Stomach (tissue), 19 donors: ENCODE measurements at places on chromosomes 7 and 10. TPM values are rescaled to one million over a fixed set of nuclear protein-coding genes. Genes with fewer than 3 reads are reported as not detected.
A peak's percentile ranks its signal among the peaks of the same experiment; 100 is the strongest.

Gene OPALIN
- total RNA-seq, result not detected

- no peak for DNase-seq
Measured at GRCh38 chr10:91976317-91977051, 52.9 kb downstream of the BTAF1 start.

GRCh38 chr7:116361767-116362166, 137.8 kb upstream of the CAV2 start:
- DNase-seq, result peak; percentile 33

DNA sequence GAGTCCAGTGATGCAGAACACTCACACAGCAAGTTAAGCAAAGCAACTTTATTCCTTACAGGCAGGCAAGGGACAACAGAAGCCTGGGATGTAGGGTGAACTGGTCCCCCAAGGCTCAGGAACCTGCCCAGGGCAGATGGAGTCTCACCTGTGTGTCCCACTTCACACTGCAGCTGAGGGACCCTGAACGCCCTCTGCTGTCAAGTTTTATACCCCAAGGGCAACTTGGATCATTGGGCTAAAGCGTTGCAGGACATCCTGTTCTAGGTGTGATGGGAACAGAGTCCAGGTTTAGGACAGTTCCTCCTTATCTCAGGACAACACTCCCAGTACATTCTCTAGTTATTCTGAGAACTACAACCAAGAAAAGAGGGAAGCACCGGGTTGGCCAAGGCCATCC, 49.5 kb upstream of the ZNF746 start:
- DNase-seq, result no peak

GRCh38 chr7:5429857-5430611, 6.4 kb upstream of the TNRC18 start:
- peak; percentile 84 for DNase-seq

DNA sequence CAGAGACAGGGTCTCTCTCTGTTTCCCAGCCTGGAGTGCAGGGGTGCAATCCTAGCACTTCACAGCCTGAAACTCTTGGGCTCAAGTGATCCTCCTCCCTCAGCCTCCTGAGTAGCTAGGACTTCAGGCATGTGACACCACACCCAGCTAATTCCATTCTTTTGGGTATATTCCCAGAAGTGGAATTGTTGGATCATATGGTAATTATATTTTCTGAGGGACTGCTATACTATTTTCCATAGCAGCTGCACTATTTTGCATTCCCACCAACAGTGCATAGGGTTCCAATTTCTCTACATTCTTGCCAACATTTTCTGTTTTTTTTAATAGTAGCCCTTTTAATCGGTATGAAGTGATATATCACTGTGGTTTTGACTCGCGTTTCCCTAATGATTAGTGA, 30.0 kb upstream of the RAB11FIP2 start:
- DNase-seq, result peak; percentile 3

- no peak for DNase-seq
Measured at GRCh38 chr10:90879062-90879461, 7.3 kb downstream of the RPP30 start.

DNA sequence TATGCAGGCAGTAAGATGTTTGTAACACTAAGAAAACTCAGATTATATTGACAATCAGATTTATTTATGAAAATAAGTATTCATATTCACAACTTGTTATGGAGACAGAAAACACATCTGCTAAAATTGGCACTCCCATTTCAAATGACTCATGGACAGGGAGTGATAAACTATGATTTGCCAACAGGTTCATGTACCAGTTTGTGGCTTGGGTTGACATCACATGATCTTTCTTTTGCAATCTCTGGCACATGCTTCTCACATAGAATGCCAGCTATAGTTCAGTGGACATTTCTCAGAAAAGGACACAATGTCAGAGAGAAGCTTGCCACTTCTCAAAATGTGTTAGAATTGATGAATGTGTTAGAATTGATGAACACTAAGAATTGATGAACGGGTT, 663.2 kb upstream of the ANKRD30A start:
- no peak for DNase-seq

DNA sequence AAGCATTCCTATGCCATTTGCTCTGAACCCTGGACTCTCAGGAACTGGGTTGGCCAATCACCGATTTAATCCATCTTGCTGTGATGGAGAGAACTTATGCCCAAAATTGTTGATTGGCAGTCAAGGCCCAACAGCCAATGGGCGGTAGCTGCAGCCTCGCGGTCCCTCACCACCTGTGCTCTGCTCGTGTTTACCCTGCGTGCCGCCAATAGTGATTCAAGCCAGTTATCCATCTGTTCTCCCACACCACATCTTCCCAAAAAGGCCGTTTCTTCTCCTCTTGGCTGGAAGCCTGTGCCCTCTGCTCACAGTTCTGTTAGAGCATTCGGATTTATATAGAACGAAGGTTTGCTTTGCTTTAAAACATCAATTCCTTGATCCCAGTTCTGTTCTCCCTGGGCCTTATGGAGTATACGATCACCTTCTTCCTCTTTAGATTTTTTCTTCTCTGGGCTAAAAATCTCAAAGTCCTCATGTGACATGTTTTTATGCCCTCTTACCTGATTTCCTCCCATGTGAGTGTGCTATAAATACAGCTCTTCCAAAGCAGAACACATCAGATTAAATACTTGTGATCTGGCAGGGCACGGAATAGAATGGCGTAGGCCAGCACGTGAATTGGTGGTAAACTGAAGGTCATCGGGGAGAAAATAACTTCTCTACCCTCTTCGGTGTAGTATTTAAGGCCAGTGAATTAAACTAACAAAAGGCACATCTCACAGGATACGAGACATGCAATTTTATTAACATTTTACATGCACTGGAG, 212.8 kb downstream of the NSUN6 start:
- no peak for DNase-seq

- no peak for DNase-seq
Measured at GRCh38 chr10:88838766-88839350, 12.8 kb downstream of the ANKRD22 start.

GRCh38 chr7:7911369-7912123, 57.0 kb upstream of the GLCCI1 start:
- DNase-seq, result peak; percentile 39

Gene TMEM273
- 0.89 TPM for total RNA-seq

Gene CYP3A7
- not detected for total RNA-seq
